ENCODE measurements at places on chromosomes 12 and 14. TPM values are rescaled to one million over a fixed set of nuclear protein-coding genes. Genes with fewer than 3 reads are reported as not detected.

Gene PSMA6
- total RNA-seq: 175 TPM

Gene TSPAN8
- not detected for total RNA-seq

Gene SVOP
- total RNA-seq: 30.9 TPM

Gene CLEC7A
- 4.5 TPM for total RNA-seq

Gene KRT83
- not detected for total RNA-seq

Gene ERBB3
- 2.2 TPM for total RNA-seq

Gene GPR135
- total RNA-seq: 5.9 TPM

Gene RPS6KA5
- total RNA-seq: 11.2 TPM

Gene ARF3
- total RNA-seq: 67.5 TPM

Gene RNF212B
- not detected for total RNA-seq

Gene TMEM117
- 15.0 TPM for total RNA-seq

Gene MIP
- 0.62 TPM for total RNA-seq

Gene TDRD9
- total RNA-seq: 1.2 TPM

Gene MIPOL1
- 29.9 TPM for total RNA-seq

Gene CD4
- total RNA-seq: 2.3 TPM

Gene PLEKHD1
- 0.16 TPM for total RNA-seq

Gene SYT1
- total RNA-seq: 166 TPM

Gene ACRBP
- total RNA-seq: 0.62 TPM

All from occipital lobe (tissue), 3 donors.